ENCODE measurements at places on chromosomes 11 and 22.

DNA sequence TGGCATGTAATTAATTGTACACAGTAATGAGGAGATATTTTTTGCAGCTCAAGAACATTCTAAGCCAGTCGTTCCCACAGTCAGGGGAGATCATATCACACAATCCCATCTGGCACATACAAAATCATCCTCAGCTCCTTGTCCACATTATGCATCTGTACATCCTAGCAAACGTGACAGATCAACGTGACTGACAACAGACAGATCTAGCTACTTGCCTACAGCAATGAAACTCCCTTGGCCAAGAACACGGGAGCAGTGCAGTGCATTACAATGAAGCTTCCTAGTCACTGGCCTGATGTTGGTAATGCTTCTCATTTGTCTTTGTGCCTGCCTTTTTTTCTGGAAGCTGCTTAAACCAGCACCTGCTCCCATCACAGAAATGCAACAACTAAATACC is 24.5 kb upstream of the GUCY1A2 start:
- DNase-seq, result no peak

- no peak for DNase-seq
These were observed 49.7 kb downstream of the C11orf96 start for GRCh38 chr11:43992183-43992582.

DNA sequence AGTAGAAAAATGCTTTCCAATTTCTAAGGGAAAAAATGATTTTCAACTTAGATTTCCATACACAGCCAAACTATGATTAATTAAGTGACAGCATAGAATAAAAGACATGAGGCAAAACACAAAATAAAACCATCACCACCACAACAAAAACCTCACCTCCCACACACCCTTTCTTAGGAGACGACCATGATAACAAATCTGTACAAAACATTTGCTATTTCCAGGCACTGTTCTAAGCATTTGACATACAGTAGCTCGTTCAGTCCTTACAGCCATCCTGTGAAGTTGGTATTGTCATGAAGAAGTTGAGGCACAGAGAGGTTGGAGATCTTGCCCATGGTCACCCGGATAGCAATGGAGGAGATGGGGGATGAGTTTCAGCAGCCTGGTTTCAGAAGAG is 8.7 kb downstream of the SPI1 start:
- no peak for DNase-seq

DNA sequence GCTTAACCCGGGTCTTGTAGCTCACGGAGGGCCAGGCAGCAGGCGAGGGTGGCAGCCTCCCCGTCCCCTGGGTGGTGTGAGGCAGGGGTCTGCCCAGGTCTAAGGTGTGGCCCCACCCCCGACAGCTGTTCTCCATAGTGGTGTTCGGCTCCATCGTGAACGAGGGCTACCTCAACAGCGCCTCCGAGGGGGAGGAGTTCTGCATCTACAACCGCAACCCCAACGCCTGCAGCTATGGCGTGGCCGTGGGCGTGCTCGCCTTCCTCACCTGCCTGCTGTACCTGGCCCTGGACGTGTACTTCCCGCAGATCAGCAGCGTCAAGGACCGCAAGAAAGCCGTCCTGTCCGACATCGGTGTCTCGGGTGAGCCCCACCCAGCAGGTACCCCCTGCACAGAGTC is 24.4 kb downstream of the SYNGR1 start:
- no peak for DNase-seq

- DNase-seq, result no peak
These were observed at the start of gene CHRM4 for GRCh38 chr11:46391578-46392420. TSS of gene CHRM4 (minus strand) at chr11:46391776. CDS start at chr11:46386557, 5,219 bp downstream.

GRCh38 chr22:25282671-25283561 is 63.5 kb downstream of the CRYBB2 start:
- DNase-seq, result no peak

DNA sequence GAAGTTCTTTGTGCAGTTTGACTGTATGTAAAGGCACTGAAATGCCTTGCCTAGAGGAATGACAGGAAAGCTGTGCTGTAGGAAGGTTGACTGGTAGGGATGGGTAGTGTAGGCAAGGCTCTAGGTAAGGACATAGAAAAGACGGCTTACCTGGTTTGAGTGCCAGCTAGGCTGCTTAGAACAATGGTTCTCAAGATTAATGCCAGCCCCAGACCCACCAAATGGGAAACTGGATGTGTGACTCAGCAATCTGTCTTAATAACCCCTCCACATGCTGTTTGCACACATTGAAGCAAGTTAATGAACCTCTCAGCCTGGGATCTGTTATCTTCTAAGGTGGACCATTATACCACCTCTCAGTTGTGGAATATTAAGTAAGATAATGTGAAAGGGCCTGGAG is 3.7 kb downstream of the RPS3 start:
- no peak for DNase-seq

GRCh38 chr11:3904228-3904627 is 48.8 kb downstream of the STIM1 start:
- DNase-seq, result no peak

- DNase-seq, result no peak
These were observed 63.4 kb downstream of the RCN1 start for GRCh38 chr11:32154275-32154674.

GRCh38 chr22:36281781-36282327 is 28.9 kb downstream of the APOL1 start:
- DNase-seq, result no peak

GRCh38 chr11:74311352-74311926 is at the start of gene P4HA3:
TSS of gene P4HA3 (minus strand) at chr11:74311640. CDS start at chr11:74311611, 29 bp downstream.
- no peak for DNase-seq

DNA sequence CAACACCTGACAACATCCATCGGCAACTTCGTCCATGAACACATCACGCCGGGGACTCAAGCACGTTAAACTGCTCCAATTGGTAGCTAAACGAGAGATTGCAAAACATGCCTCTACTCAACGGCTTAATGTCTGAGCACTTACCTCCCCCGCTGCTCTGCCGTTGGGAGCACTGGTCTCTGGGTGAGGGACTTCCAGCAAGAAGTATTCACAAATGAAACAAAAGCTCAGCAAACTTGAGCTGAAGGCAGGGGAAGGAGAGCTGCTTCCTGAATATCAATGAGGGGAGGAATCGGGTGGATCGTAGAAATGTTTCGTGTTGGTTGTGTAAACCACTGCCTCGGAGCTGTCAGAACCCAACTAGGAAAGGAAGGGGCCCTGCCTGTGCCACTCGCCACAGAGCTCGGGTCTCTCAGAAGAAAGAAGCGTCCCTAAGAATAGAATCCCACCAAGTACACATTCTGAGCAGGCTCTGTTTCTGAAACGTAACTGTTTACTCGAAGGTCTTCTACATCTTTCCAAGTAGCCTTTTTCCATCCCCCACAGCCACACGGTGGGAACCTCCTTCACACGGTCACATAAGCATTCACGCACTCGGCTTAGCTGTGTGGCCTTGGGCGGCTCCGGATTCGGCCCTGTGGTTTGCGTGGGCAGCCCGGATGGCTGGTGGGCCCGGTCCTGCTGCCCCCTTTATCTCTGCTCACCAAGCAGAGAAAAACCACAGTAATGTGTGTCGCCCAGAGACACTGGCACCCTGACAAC is at the start of gene MLC1:
Gene MLC1 (minus strand): TSS at position 216 of the 762 bp plus-strand sequence. CDS start 524 bp downstream, outside the sequence.
- no peak for DNase-seq

- no peak for DNase-seq
These were observed 11.7 kb downstream of the MS4A4A start for GRCh38 chr11:60292145-60292544.

GRCh38 chr11:132035766-132036165 is 665.4 kb downstream of the NTM start:
- DNase-seq, result no peak

- DNase-seq, result no peak
These were observed 32.1 kb downstream of the APOL5 start for GRCh38 chr22:35749808-35750207.

- DNase-seq, result no peak
These were observed 29.2 kb upstream of the B3GAT1 start for GRCh38 chr11:134441281-134441680.

DNA sequence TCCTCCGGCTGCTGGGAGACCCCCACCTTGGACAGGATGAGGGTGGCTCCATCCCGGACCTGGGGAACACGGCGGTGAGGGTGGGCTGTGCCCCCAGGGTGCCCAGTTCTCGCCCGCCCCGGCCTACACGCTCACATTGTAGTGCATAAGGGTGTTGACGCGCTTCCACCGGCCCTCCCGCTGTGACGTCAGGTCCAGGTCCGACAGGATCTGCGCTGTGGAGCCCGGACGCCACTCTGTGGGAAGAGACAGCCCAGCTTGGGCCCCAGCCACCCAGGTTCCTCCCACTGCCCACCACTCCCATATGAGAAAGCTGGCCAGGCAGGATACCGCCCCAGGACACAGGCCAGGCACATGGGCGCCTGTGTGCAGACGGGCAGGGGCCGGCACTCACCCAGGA is 8.3 kb upstream of the MAPK11 start:
- no peak for DNase-seq

DNA sequence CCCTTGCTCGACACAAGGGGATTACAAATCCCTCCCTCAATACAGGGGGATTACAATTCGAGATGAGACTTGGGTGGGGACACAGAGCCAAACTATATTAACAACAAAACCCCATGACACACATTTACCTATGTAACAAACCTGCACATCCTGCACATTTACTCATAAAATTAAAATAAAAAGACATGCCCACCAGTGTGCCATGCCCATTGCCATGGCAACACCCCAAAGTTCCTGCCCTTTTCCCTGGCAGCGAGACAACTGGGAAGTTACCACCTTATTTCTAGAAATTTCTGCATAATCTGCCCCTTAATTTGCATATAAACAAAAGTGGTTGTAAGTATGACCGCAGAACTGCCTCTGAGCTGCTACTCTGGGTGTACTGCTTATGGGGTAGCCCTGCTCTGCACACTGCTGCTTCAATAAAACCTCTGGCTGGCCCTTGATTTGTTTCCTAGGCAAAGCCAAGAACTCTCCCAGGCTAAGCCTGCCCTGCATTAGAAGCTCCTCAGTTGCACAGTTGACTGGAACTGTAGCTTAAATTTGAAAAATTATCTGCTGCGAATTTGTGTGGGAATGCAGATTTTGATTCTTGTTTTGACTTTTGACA is 8.6 kb upstream of the INCENP start:
- DNase-seq, result no peak

- DNase-seq, result no peak
These were observed 576 bp upstream of the BLID start for GRCh38 chr11:122116591-122116990.

DNA sequence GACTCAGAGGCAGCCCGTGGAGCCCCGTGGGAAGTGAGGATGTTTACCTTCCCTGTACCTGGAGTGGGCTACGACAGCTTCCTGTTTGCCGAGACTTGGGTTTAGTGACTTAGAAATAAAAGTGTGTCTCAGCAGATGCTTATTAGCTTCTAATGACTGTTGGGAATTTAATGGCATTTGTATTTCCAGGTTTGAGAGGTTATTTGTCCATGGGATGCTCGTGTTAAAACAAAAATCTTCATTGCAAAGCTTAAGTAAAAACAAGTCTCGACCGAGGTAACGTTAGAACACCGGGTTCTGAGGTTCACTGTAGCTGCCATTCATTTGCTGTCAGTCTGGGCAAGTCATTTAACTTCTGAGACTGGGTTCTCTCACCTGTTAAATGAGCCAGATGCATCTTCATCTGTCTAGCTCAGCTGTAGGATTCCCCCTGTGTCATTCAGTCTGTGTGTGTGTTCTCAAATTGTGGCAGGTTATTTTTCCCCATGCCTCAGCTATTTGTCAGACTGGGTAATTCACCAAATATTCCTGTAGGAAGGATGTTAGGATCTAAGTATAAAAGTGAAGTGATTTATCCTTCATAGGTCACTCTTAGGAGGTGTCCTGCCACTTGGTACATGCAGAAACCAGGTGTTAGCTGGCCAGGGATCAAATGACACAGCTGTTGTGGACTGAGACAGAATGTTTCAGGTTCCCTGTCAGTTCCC is 791 bp downstream of the EI24 start:
- DNase-seq, result no peak

DNA sequence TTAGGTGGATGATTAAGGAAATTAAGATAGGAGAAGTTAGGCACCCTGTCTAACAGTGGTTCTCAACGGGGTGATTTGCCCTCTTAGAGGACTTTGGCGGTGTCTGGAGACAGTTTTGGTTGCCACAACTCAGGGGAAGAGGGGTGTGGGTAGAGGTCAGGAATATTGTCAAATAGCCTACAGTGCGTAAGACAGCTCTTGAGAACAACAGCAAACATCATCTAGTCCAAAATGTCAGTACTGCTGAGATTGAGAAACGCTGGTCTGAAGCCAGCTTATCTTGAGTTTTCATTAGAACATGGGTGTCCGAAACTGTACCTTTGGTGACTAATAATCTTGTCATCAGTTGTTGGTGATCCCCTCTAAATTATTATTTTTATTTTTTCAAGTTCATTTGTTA is 38.4 kb downstream of the CECR2 start:
- no peak for DNase-seq

- no peak for DNase-seq
These were observed 22.4 kb downstream of the DGAT2 start for GRCh38 chr11:75790986-75791385.

DNA sequence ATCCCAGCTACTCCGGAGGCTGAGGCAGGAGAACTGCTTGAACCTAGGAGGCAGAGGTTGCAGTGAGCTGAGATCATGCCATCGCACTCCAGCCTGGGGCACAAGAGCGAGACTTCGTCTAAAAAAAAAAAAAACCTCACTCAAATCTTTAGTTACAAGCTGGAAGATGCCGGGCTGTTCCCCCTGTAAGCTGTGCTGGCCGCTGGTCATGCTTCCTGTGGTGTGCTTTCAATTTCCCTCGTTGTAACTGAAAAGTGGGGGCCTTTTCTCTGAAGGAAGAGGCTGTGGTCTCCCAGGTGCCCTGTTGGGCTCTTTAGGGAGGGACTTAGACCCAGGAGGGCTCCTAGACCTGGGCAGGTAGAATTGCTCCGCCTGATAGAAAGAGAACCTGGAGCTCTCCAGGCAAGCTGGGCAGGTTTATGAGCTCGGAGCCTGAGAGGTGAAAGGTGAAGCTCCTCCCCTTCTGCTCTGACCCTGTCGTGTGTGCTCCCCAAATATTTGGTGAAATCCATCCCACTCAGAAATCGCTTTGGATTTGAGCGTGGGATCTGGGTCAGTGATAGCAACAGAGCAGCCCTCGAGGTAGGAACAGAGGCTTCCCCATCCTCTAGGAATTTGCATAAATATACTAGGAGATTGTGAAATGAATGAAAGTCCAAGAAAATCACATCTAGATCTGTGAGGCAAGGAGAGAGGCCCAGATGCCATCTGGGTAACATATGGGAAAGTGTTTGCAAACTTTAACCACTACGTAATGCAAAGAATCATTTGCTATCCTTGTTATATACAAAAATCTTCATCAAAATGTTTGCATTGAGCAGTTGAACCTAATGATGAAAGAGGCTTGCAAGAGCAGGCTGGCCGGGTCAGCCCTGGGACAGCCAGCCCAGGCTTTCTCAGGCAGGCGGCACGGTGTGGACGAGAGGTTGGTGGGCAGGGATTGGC is 154.3 kb downstream of the FBXO7 start:
- no peak for DNase-seq

DNA sequence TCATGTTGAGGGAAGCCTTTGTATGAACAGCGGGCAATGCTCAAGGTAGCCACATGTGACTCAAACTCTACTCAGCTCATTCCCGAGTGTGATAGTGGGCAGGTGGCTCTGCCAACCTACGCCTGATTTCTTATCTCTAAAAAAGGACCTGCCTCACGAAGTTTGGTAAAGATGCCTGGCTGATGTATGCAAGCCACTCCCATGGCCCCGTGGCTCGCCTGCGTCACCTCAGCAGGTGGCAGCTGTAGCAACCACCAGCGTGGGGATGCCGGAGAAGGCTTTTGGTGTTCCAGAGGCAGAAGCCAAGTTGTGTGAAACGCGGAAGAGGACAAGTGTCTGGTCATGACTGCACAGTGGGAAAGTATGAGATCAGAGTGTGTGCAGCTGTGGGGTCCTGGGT is 5.4 kb downstream of the FADS2 start:
- DNase-seq, result no peak

All from cortex of kidney (tissue), 1 donor.